ENCODE measurements at places on chromosomes 3 and 15. TPM values are rescaled to one million over a fixed set of nuclear protein-coding genes. Genes with fewer than 3 reads are reported as not detected.

Gene ROPN1
- total RNA-seq, result not detected

Gene C3orf85
- not detected for total RNA-seq

Gene COL6A5
- not detected for total RNA-seq

Gene KCNMB2
- total RNA-seq, result under 0.01 TPM

Gene HTR3E
- not detected for total RNA-seq

Gene STX19
- total RNA-seq, result not detected

Gene RYR3
- not detected for total RNA-seq

Gene ADGRG7
- total RNA-seq, result not detected

Gene CD80
- not detected for total RNA-seq

Gene HESX1
- total RNA-seq, result 1.0 TPM

Gene PPM1L
- total RNA-seq, result 0.45 TPM

Gene FAM162A
- total RNA-seq, result 15.3 TPM

Gene TBL1XR1
- 59.5 TPM for total RNA-seq

Gene ZNF148
- total RNA-seq, result 12.6 TPM

Gene CAMK2N2
- total RNA-seq, result not detected

Gene PPARG
- 41.9 TPM for total RNA-seq

Gene SEMA3F
- total RNA-seq, result 40.2 TPM

Gene DCLK3
- not detected for total RNA-seq

Gene VILL
- total RNA-seq, result 5.0 TPM

Gene DAPK2
- 0.34 TPM for total RNA-seq

Gene ATP10A
- 1.8 TPM for total RNA-seq

Gene ANKUB1
- total RNA-seq, result not detected

Gene MUSTN1
- not detected for total RNA-seq

Gene FOXB1
- total RNA-seq, result not detected

Gene MAP2K5
- 4.9 TPM for total RNA-seq

Gene CAV3
- total RNA-seq, result not detected

Gene POC1A
- total RNA-seq, result 31.1 TPM

Gene SLC6A11
- total RNA-seq, result not detected

Gene CFAP91
- 0.50 TPM for total RNA-seq

Gene ECE2
- total RNA-seq, result not detected

Gene DUOXA1
- total RNA-seq, result not detected

Gene ZNF80
- total RNA-seq, result not detected

All from bronchus fibroblast of lung (primary cell).